ENCODE measurements at places on chromosomes 3 and 15.

DNA sequence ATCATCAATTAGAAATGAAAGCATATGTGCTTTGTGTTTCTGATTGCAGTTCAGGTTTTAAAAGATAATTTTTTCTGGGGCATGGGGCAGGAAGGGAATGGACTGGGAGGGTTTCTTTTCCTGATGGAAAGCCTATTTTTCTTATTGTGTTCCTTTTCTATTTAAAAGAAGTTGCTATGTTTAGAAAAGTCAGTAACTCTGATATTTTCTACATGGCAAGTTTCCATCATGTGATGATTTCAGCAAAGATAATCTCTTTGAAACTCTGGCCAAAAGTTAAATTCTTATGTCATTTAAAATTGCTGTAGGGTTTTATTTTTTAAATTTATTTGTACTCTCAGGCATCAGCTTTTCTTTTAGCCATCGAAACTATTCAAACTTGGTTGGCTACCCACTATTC is 601.2 kb downstream of the FOXP1 start:
- DNase-seq = no peak

DNA sequence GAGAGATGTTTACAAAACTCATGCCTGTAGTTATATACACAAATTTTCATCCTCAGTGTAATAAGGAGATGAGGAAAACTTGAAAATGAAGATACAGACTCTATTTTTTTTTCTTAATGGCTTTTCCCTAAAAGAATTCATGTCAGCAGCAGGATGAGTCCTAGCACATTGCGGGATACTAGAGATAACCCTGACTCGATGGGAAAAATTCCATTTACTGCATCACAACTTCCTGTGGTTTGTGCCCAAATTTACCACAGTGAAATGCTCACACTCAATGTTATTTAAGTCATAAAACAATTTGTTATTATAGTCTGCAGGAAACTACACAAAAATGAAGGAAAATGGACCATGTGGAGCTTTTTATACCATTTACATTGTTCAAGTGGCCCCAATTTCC is 581.9 kb upstream of the ZNF717 start:
- DNase-seq = no peak

GRCh38 chr15:68985361-68985891 is 29.1 kb upstream of the NOX5 start:
- DNase-seq = no peak

DNA sequence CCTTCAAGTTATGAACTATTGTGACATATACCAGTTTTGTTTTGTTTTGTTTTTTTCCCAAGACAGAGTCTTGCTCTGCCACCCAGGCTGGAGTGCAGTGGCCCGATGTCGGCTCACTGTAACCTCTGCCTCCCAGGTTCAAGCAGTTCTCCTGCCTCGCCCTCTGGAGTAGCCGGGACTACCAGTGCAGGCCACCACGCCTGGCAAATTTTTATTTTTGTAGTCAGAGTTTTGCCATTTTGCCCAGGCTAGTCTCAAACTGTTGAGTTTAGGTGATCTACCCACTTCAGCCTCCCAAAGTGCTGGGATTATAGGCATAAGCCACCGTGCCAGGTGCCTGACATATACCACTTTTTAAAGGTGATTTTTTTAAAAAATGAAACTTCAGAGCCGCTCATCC is 74.6 kb downstream of the ARRDC4 start:
- DNase-seq = no peak

GRCh38 chr15:25787855-25788520 is 75.1 kb downstream of the ATP10A start:
- DNase-seq = no peak

GRCh38 chr15:44657378-44657777 is 6.1 kb downstream of the SPG11 start:
- DNase-seq = no peak

DNA sequence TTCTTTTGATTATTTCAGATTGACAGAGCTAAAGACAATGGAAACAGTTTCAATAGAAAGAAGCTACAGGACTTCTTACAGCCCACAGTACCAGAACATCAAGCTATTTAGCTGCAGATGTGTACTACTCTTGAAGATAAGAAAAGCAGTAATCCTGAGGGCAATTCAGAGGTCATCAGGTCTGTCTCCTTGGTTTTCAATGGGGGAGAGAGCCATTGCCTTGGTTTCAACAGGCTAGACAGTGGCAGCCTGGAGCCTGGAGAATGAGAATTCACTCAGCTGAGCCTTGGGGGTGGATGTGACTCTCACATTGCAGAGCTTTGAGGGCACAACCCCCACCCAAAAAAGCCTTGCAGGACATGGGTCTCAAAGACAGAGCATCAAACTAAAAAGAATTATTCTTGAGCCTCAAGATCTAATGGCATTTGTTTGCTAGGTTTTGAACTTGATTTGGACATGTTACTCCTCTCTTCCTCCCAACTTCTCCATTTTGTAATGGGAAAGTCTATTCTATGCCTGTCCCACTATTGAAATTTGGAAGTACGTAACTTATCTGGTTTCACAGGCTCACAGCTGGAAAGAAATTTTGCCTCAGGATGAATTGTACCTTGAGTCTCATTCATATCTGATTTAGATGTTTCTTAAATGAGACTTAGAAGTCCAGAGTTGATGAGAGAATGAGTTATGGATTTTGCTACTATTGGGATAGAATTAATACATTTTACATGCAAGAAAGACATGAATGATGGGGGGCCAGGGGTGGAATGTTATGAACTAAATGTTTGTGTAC is 36.9 kb downstream of the PLSCR1 start:
- DNase-seq = no peak

DNA sequence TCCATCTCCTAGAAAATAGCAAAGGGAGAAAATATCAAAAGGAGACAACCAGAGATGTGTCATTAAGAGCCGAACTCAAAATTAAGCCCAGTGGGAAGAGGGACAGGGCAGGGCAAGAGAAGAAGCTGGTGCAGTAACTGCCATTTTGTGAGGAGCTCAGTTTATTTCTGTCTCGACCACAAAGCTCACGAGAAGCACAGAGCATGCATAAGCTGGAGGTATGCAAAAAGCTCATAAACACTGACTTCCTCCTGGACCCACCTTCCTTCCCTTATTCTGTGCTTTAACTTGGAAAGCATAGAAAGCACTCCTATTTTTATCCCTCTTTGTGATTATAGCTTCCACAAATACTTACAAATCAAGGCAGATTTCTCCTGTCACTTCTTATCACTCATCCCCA is 81.3 kb downstream of the DGKG start:
- DNase-seq = no peak

GRCh38 chr3:179088306-179088705 is 16.7 kb upstream of the ZMAT3 start:
- no peak for DNase-seq

DNA sequence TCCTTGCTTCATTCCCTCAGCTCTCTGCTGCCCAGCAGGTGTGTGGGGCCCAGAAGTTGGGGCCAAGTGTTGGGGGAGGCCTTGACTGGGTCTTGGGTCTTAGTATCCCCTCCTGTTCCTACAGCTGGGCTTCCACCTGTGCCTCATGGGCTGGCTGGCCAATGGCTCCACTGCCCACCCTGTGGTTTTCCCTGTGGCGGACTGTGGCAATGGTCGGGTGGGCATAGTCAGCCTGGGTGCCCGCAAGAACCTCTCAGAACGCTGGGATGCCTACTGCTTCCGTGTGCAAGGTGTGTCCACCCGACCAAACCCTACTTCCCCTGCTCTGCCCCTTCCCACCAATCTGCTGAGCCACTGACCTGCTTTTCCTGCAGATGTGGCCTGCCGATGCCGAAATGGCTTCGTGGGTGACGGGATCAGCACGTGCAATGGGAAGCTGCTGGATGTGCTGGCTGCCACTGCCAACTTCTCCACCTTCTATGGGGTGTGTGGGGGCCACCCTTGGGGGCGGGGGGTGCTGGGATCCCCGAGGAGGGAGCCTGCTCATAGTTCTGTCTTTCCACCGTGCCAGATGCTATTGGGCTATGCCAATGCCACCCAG is 10.9 kb downstream of the NT5DC2 start:
- no peak for DNase-seq

DNA sequence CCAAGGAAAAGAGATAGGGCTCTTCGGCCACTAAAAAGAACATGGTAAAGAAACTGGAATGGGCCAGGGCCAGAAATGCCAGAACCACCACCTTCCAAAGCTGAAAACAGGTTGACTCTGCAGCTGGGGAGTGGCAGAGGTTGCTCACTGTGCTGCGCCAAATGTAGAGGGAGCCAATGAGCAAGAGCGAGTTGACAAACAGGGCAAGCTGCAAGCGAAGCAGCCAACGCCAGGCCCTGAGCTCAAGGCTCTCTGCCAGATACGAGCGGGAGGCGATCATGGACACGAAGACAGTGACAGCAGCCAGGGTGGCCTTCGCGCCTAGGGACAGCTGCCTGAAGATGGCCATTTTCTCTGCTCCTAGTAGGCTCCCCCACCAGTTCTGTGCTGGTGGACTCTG is 3.1 kb downstream of the GLB1 start:
- DNase-seq = no peak

DNA sequence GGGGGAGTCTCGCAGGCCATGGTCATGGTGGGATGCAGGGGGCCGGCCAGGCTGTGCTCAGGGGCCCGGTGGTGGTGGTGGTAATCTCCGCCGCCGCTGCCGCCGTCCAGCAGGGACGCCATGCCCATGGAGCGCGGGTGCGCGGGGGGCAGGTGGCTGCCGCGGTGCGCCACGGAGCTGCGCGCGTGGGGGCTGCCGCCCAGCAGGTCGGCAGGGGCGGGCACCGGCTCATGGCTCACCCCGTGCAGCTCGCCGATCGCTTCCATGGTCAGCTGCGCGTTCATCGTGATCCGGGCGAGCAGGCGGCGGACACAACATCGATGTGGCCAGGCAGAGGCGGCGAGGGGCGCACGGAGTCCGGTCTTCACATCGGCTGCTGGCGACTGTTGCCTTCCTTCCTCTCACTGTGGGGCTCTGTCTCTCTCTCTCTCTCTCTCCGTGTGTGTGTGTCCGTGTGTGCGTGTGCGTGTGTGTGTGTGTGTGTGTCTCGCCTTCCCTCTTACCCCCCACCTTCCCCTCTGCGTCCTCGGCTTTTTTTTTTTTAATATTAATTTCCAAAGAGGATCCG is 451 bp downstream of the ONECUT1 start:
- DNase-seq = no peak

GRCh38 chr15:66879531-66880368 is 177.7 kb downstream of the SMAD6 start:
- DNase-seq = no peak

- DNase-seq = no peak
Measured at GRCh38 chr15:65333856-65334255, 29.4 kb downstream of the RNU5B-1 start.

DNA sequence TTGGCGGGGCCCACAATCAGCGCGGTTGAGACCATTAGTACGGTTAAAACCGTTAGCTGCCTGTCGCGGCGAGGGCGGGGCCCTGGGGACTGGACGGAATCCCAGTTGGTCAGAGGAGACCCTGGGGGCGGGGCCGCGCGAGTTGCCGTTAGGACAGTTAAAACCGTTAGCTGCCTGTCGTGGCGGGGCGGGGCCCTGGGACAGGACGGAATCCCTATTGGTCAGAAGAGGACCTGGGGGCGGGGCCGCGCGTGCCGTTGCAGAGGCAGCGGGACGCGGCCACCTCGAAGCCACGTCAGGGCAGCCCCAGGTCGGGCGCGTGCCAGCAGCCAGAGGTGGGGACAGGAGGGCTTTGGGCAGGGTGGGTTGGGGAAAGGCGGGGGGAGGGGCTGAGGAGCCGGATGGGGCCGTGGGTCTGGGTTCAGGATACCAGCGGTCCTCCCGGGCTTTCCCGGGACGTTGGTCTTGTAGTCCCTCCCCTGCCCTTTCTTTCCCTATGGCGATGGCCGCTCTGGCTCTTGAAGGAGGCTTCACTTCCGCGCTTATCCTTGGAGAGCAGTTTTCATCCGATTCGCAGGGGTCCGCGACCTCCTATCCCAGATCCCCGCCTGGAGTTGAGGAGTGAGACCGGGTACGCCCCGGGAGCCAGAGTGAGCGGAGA is 28.0 kb downstream of the KLHDC8B start:
- DNase-seq = no peak

GRCh38 chr3:160780245-160780644 is 24.2 kb downstream of the PPM1L start:
- DNase-seq = no peak

DNA sequence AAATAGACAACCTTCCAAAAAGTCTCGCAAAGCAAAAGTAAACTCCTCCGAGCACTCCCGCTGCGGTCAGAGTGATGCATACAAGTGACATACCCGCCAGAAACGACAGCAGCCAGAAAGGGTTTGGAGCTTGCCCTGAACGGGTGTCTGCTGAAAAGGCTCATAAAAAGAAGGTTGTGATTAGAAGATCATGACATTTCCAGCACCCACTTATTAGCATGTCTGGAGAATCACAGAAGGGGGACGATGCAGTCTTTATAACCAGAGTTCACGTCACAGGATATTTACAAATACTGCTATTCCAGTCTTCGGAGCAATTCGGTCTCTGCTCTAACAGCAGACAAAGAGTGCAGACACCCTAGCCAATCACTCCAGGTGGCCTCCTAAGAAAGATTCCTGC is 59.1 kb upstream of the FRMD4B start:
- no peak for DNase-seq

DNA sequence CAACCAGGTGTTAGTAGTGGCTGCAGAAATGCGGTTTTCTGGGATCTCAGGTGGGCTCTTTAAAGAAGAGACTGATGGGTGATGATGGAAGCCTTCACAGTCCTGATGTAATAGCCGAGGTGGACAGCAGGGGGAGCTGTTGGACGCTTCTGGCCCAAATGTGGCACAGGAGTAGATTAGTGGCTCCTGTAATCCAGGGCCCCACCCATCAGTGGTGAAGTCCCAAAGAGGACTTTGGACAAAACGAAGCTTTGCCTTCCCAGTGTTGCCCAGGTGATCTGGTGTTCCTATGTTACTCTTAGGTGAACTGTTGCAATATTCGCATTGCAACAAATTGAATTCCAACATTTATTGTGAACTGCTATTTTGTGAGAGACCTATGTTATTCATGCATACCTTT is 31.8 kb upstream of the MYZAP start:
- DNase-seq = peak; percentile 41

GRCh38 chr15:68558318-68559305 is 20.2 kb upstream of the CORO2B start:
- DNase-seq = no peak

- DNase-seq = no peak
Measured at GRCh38 chr3:8147711-8148110, 353.9 kb upstream of the LMCD1 start.

GRCh38 chr15:58396181-58396580 is 35.6 kb upstream of the LIPC start:
- no peak for DNase-seq

GRCh38 chr15:65184305-65184867 is 756 bp downstream of the CLPX start:
- DNase-seq = no peak

- DNase-seq = no peak
Measured at GRCh38 chr3:32973982-32974381, 22.5 kb downstream of the CCR4 start.

- DNase-seq = no peak
Measured at GRCh38 chr3:106183762-106184391, 315.1 kb upstream of the CBLB start.

DNA sequence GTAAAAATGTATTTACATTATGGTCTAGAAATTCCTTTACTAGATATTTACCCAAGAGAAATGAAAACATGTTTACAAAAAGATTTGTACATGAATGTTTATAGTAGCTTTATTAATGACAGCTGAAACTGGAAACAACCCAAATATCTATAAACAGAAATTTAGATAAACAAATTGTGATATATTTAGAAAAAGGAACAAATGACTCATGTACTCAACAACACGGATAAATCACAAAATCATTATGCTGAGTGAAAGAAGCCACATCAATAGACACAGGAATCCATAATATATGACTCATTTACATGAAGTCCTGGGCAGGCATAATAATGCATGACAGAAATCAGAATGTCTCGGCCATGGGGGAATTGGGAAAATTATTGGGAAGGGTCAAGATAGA is 1020.2 kb downstream of the SQOR start:
- no peak for DNase-seq

- DNase-seq = no peak
Measured at GRCh38 chr15:65029736-65030208, 333 bp upstream of the MTFMT start.
